ENCODE measurements at places on chromosomes 16 and 17.
A peak's percentile ranks its signal among the peaks of the same experiment; 100 is the strongest.

- no peak for DNase-seq
Observed at GRCh38 chr17:77428020-77428748, 287.4 kb downstream of the SEC14L1 start.

DNA sequence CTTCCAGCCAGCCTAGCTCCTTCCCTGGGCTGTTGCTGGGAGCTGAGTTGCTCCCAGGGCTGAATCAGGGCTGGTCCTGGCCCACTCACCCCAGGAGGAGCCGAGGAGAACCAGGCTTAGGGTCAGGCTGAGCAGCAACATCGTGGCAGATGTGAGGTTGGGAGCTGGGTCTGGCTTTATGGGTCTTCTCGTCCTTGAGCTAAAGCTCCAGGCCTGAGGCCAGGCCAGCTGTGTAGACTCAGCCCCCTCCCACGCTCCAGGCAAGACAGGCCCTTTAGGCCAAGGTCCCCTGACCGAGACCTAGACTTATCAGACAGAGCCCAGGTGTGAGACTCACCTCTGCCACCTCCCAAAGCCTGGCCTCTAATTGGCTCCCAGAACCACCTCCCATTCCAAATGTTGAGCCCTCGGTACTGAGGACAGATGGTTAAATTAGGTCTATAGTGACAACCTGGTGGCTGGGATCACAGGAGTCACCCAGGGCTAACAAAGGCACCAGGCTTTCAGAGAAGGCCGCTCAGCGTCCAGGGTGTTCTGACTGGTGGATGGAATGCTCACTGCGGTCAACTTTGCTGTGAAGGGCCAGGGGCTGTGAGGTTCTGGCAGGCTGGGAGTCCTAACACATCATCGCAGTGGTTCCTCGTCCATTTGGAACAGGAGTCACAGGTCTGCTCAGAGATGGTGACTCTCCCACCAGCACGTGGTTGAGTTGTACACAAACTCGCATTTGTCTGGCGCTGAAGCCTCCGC, at the start of gene CTRL:
Gene CTRL, minus strand, starts transcription at position 151 of the 750 bp plus-strand sequence. Its CDS starts 10 bp downstream, at position 141.
- DNase-seq = no peak

DNA sequence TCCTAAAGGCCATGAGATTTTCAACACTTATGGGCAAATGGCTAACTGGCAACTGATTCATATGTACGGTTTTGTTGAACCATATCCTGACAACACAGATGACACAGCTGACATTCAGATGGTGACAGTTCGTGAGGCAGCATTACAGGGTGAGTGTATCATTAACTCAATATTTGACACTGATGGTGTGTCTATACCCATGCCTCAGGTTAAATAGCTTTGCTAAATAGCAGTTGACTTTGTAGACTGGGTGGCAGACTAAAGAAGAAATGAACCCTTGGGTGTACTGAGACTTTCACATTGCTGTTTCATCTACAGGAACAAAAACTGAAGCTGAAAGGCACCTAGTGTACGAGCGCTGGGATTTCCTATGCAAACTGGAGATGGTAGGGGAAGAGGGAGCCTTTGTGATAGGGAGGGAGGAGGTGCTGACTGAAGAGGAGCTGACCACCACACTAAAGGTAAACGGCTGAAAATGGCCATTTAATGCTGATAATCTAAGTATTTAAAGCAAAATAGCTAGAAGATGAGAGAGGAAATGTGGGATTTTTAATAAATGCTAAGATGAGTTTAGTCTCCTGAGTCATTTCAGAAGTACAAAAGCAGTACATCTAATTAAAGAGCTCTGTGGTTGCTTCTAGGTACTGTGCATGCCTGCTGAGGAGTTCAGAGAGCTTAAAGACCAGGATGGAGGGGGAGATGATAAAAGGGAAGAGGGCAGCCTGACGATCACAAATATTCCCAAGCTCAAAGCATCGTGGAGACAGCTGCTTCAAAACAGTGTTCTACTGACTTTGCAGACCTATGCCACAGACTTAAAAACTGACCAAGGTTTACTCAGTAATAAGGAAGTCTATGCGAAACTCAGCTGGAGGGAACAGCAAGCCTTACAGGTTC, 3.0 kb downstream of the SETD6 start:
- DNase-seq = peak; percentile 17

GRCh38 chr16:81174644-81175324, 63.7 kb upstream of the BCO1 start:
- no peak for DNase-seq

DNA sequence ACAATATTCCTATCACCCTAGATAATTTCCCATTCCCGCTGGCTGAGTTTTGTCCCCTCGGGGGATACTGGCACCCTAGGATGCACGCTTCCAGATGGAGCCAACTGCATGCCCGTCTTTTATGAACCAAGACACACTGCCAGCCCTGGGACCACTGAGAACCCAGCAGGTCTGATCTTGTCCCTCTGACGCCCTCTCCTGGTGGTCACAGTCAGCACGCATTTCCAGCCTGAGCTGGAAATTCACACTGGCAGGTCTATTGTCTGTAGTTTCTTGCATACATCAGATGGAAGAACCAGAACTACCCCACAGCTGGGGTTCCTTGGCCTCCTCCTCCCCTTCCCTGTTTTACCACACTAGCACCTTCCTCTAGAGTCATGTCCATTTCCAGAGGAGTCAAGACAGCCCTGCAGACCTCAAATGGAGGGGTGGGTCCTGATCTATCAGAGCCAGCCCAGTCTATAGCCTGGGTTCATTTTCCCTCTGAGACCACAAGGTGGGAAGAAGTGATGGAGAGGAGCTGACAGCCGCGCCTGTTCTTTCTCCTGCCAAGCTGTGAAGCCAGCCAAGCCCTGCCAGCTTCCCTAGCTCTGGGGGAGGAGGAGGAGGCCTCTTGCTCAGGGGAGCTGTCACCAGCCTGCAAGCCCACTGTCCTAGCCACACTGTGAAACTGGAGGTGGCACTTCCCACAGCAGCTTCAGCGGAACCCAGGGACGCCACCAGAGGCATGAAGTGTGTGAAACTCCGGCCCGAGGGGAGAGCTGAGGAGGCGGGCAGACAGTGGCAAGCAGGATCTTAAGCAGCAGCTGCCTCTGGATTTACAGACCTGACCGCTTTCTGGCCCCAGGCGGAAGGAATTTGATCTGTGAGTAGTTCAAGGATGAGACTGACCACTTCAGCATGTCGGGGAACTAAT, 29.3 kb downstream of the MXRA7 start:
- DNase-seq = peak; percentile 86

DNA sequence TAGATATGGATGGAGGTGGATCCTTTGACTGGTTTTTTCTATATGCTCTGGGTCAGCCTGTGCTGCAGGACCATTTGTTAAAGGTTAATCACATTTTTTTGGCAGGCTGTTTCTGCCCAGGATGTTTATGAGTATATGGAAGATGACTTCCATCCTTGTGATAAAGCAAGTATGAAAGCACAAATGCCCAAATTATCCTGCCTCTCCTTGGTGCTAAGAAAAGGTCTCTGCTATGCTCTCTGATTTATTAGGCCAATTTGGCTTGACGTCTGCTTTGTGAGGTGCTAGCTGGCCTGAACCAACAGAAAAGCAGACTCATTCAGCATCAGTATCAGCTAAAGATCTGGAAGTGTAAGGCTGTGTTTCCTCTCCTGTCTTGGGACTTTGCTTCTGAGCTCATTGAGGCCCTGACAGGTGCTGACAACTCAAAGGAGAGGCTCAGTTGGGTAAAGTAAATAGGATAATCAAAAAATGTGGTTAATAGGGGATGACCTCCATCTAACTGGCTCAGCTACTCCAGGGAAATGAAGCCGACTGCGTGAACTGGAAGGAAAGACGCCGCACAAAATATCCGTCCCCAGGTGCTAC, 15.2 kb downstream of the ANKRD40 start:
- DNase-seq = no peak

- DNase-seq = no peak
Observed at GRCh38 chr17:43601280-43602039, 55.3 kb upstream of the ETV4 start.

- no peak for DNase-seq
Observed at GRCh38 chr16:87836844-87837581, 32.3 kb downstream of the SLC7A5 start.

- DNase-seq = no peak
Observed at GRCh38 chr16:59737274-59737673, 1003.2 kb upstream of the GOT2 start.

DNA sequence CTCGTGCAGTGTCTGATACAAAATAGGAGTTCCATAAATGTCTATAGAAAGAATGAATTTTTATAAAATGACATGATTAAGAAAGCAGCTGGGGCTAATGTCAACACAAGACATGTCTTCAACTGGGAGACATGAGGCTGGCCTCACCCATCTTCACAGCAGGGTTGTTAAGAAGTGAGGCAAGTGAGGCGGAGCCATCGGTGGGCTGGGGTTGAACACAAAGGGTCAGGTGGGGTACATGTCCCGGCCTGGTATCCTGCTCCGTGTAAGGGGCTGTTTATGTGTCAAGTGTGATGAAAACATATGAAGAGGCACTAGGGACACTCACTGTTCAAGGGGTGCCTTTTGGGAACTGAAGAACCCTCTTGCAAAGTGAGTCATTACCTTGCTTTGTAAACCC, 22.1 kb downstream of the CDK5R1 start:
- no peak for DNase-seq

DNA sequence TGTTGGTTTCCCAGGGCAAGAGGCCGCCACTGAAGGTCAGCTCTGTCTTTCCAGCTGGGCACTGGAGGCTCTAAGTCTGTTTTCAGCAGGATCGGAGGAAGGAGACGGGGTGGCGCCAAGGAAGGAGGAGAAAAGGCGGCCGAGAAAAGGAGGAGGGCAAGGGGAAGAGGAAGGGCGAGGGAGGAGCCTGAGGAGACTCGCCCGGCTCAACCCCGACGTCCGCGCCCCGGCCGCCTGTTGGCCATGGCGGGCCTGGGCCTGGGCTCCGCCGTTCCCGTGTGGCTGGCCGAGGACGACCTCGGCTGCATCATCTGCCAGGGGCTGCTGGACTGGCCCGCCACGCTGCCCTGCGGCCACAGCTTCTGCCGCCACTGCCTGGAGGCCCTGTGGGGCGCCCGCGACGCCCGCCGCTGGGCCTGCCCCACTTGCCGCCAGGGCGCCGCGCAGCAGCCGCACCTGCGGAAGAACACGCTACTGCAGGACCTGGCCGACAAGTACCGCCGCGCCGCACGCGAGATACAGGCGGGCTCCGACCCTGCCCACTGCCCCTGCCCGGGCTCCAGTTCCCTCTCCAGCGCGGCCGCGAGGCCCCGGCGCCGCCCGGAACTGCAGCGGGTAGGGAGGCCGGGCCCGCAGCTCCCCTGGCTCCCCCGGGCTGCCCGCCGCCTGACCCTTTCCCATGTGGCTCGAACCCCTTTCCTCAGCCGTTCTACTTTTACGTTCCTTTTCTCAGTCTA, at the start of gene RNF135:
Gene RNF135, plus strand, starts transcription at position 209 of the 737 bp plus-strand sequence. Its CDS starts 35 bp downstream, at position 244.
- peak; percentile 70 for DNase-seq

GRCh38 chr17:44601539-44601938, 44.3 kb downstream of the FZD2 start:
- no peak for DNase-seq

- DNase-seq = no peak
Observed at GRCh38 chr17:8159459-8160223, 3.1 kb downstream of the VAMP2 start.

GRCh38 chr17:2835780-2836179, 39.5 kb downstream of the RAP1GAP2 start:
- DNase-seq = no peak

DNA sequence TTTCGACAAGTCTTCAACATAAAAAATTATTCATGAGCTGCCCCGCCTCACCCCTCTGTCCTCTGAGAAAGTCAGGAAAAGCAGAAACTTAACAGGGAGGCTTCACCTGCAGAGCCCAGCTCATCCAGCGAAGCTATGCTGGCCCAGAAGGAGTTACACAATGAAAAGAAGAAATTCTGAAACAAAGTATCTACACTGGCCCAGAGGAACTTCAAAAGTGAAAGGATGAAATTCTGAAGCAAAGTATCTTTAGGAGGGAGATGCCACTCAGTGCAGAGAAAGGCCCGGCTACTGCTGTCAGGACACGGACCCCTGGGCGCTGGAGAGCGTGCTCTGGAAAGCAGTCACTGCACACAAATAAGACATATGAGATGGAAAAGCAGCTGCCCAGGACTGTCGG, 1.6 kb downstream of the GALNS start:
- DNase-seq = no peak

DNA sequence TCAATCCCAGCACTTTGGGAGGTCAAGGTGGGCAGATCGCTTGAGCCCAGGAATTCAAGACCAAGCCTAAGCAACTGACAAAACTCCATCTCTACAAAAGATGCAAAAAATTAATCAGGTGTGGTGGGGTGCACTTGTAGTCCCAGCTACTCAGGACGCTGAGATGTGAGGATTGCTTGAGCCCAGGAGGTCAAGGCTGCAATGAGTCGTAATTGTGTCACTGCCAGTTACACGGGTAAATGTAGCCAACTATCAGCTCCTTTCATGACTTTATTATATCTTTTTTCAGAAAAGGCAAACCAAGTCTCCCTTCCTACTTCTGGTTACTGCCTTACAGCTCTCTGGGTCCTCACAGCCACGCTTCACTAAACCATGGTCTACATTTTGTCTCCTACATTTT, 4.0 kb downstream of the SDF2 start:
- DNase-seq = no peak

GRCh38 chr16:24015923-24016322, 180.1 kb downstream of the PRKCB start:
- no peak for DNase-seq

DNA sequence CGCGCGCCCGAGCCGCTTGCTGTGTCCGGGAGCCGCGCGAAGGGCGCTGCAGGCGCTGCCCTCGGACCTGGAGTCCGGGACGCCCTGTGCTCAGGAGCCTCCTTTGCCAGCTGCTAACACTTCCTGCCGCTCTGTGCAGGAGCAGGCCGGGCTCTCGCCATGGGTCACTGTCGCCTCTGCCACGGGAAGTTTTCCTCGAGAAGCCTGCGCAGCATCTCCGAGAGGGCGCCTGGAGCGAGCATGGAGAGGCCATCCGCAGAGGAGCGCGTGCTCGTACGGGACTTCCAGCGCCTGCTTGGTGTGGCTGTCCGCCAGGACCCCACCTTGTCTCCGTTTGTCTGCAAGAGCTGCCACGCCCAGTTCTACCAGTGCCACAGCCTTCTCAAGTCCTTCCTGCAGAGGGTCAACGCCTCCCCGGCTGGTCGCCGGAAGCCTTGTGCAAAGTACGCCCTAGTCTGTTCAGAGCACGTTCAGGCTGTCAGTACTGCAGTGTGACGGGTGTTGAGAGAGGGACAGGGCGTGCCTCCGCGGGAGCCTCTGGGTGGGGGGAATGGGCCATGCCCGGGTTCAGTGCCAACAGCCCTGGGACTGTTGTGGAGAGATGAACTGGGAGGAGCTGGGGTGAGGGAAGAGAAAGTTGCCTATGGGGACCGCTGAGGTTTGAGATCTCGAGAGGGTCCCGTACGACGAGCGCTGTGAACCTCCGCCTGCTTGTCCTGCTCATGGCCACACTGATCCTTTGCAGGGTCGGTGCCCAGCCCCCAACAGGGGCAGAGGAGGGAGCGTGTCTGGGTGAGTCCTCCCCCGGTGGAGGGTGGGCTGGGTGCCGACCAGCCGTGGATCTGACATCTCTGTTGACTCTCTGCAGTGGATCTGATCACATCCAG, 1.3 kb downstream of the ZNF276 start:
- DNase-seq = peak; percentile 92

- no peak for DNase-seq
Observed at GRCh38 chr16:77500934-77501664, 66.3 kb upstream of the ADAMTS18 start.

GRCh38 chr16:64865069-64865696, 256.7 kb downstream of the CDH11 start:
- no peak for DNase-seq

GRCh38 chr16:89026121-89026612, 49.2 kb upstream of the CBFA2T3 start:
- peak; percentile 71 for DNase-seq

All from activated CD8-positive, alpha-beta T cell treated with anti-CD3 and anti-CD28 coated beads, Interleukin-2, amount 10 ng/mL, durations not matched to agents 7 days and 5 days (primary cell).